Stimulated activated CD8-positive, alpha-beta memory T cell treated with anti-CD3 and anti-CD28 coated beads, Interleukin-15, amount 100 ng/mL, for 4 hours (primary cell): ENCODE measurements at places on chromosomes 7 and 10.

GRCh38 chr7:114109304-114109703 is 190.5 kb upstream of the PPP1R3A start:
- no peak for DNase-seq

- no peak for DNase-seq
Measured at GRCh38 chr7:147798001-147798400, 792.6 kb upstream of the C7orf33 start.

GRCh38 chr7:65971021-65971420 is 11.0 kb downstream of the GUSB start:
- DNase-seq, result no peak

DNA sequence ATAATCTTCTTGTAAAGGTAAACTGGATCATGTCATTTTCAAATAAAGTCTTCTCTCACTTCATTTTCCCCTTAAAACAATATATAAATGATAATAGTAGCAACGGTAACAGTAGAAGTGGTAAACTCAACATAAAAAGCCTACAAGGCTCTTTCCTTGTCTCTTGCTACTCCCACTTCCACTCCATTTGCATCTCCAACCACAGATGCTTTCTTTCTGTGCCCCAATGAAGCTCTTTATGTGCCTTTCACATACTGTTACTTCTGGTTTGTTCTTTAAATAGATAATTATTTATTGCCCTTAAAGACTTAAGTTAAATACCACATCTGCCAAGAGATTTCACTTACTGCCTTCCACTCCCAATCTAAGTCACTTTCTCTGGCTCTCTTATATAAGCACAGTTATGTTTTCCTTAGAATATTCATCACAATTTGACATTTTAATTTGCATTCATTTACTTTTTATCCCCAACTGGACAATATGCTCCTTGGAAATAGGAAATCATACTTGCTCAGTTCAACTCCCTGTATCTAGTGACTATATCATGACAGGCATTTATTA is 149.9 kb downstream of the CRPPA start:
- DNase-seq, result no peak

GRCh38 chr10:48554246-48554645 is 50.6 kb downstream of the ARHGAP22 start:
- DNase-seq, result no peak

GRCh38 chr10:35353805-35354204 is 17.5 kb downstream of the CCNY start:
- no peak for DNase-seq

DNA sequence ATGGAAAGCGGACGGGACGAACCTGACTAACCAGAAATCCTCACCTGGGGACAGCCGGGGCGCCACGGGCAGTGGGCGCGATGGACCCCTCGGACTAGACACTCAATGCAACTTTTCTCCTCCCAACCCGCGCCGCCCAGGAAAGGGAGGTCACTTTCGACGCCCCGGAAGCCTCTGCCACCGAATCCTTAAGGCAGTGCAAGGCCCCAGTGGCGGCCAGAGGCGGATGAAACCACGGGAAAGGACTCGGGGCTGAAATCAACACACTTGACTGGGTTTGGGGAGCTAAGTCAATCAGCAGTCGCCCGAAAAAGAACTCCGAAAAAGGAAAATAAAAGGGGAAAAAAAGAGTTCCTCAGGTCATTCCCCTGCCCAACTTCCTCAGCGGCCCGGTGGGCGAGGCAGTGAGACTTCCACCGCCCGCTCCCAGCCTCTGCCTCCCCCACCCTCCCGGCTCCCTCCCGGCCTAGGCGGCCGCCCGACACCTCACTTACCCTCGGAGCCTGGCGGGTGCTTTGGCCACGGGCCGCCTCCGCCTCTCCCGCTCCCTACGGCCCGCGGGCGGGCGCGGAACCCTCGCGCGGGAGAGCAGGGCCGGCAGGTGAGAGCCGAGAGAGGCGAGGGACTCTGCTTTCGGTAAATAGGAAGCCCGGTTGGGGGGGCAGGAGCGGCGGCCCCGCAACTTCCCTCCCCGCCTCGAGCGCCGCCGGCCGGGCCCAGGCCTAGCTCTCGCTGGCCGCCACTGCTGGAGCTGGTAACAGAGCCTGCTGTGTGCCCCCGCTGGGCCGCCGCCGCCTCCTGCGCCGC is 518 bp downstream of the WAPL start:
- no peak for DNase-seq

DNA sequence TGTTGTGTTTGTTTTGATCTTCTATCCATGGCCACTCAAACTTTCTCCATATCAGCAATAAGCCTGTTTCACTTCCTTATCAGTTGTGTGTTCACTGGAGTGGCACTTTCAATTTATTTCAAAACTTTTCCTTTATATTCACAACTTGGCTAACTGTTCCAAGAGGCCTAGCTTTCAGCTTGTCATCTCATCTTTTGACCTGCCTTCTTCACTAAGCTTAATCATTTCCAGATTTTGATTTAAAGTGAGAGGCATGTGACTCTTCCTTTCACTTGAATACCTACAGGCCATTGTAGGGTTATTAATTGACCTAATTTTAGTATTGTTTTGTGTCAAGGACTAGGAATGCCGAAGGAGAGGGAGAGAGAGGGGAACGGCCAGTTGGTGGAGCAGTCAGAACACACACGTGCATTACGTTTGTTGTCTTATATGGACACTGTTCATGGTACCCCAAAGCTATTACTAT is 5.5 kb upstream of the GNAT3 start:
- DNase-seq, result no peak

- DNase-seq, result no peak
Measured at GRCh38 chr10:71765906-71766716, 7.2 kb downstream of the VSIR start.

DNA sequence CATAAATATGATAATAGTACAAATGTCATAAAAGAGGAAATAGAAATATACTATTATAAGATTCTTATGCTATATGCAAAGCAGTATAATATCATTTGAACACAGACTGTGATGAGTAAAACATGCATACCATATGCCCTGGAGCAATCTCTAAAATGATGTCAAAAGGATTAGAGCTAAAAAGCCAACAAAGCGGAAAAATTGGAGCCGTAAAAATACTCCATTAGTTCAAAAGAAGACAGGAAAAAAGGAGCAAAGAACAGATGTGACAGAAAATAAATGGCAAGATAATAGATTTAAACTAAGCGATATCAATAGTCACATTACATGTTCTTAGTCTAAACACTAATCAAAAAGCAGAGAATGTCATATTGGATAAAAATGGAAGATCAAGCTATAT is 191.0 kb upstream of the PLPP4 start:
- DNase-seq, result no peak
